Activated CD4-positive, alpha-beta memory T cell treated with anti-CD3 and anti-CD28 coated beads, Interleukin-2, amount 10 ng/mL, durations not matched to agents 7 days and 5 days (primary cell): ENCODE measurements at places on chromosomes 7 and 10. TPM values are rescaled to one million over a fixed set of nuclear protein-coding genes. Genes with fewer than 3 reads are reported as not detected.

DNA sequence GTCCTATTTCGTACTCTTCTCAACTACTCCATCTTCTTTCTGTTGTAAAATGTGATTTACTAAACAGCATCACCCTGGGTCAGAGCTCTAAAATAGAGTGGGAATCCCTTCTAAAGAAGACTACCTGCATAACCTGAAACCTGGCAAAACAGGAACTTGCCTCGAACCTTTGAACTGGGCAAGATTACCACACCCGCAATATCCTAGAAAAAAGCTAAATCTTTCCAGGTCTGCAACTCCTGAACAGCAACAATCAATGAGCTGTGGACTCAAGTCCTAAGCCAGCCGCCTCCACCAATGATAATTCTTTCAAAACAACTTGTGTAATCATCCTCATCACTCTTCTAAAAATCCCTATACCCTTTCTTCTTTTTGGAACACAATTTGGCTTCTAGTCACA is 824.2 kb upstream of the COBL start:
- no peaks in the 10 kb centered on the region for H3K27me3 ChIP-seq
- H3K36me3 ChIP-seq = no peaks in the 10 kb centered on the region
- H3K4me1 ChIP-seq = no peaks in the 10 kb centered on the region
- DNase-seq = no peak
- no peak overlapping the region for H3K4me3 ChIP-seq

GRCh38 chr7:4702961-4703512 is 20.9 kb downstream of the FOXK1 start:
- H3K27ac ChIP-seq = no peak overlapping the region
- H3K27me3 ChIP-seq = no peaks in the 10 kb centered on the region
- no peak overlapping the region for H3K4me3 ChIP-seq
- DNase-seq = no peak

DNA sequence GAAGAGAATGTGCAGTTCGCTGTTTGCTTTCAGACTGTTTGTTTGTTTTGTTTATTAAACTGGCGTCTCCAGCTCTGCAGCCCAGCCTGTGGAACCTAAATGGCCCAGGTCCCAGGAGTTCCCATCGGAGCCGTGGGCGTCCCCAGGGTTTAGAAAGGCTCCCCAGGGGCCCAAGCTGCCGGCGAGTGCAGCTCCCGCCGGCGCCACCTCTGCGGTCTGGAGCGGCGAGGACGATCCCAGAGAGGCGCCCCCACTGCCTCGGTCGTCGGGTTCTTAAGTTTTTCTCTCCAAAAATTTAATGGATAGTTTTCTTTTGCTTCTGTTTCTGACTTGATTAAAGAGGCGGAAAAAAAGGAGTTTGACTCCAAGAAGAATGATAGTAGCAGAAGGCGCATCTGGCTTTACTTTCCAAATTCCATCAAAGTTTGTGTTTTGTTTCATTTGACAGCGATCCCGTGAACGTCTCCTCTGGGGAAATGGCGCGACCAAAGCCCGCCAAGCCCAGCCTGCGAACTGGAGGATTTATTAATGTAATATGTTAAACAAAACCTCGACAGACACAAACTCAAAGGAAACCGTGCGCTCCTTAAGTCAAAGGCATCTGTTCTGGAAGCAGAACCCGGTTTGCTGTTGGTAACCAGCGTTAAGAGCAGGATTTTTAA is 718 bp upstream of the FZD1 start:
- H3K4me3 ChIP-seq = peak overlapping the region; percentile 76
- H3K27ac ChIP-seq = no peak overlapping the region
- H3K4me1 ChIP-seq = peaks cover 8% of the 10 kb centered on the region
- no peaks in the 10 kb centered on the region for H3K36me3 ChIP-seq
- DNase-seq = no peak

GRCh38 chr10:7998831-7999230 is 55.7 kb upstream of the GATA3 start:
- H3K27me3 ChIP-seq = no peaks in the 10 kb centered on the region
- H3K4me3 ChIP-seq = no peak overlapping the region
- DNase-seq = no peak
- no peak overlapping the region for H3K27ac ChIP-seq
- H3K36me3 ChIP-seq = peaks cover 16% of the 10 kb centered on the region
- H3K4me1 ChIP-seq = no peaks in the 10 kb centered on the region

DNA sequence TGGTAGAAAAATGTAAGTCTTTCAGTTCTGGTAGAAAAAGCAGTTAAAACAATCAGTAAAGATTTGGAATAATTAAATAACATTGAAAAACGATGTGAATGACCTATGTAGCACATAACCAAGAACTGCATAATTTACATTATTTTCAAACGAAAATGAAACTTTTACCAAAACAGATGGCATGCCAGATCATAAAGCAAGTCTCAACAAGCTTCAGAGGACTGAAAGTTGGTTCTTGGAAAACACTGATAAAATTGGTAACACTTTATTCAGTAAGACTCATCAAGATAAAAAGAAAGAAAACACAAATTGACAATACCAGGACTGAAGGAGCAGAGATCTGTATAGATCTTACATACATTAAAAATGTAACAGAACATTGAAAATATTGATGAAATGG is 92.8 kb downstream of the VIPR2 start:
- no peak overlapping the region for H3K27ac ChIP-seq
- H3K4me1 ChIP-seq = peaks cover 18% of the 10 kb centered on the region
- H3K27me3 ChIP-seq = peaks cover 31% of the 10 kb centered on the region
- no peak overlapping the region for H3K4me3 ChIP-seq

DNA sequence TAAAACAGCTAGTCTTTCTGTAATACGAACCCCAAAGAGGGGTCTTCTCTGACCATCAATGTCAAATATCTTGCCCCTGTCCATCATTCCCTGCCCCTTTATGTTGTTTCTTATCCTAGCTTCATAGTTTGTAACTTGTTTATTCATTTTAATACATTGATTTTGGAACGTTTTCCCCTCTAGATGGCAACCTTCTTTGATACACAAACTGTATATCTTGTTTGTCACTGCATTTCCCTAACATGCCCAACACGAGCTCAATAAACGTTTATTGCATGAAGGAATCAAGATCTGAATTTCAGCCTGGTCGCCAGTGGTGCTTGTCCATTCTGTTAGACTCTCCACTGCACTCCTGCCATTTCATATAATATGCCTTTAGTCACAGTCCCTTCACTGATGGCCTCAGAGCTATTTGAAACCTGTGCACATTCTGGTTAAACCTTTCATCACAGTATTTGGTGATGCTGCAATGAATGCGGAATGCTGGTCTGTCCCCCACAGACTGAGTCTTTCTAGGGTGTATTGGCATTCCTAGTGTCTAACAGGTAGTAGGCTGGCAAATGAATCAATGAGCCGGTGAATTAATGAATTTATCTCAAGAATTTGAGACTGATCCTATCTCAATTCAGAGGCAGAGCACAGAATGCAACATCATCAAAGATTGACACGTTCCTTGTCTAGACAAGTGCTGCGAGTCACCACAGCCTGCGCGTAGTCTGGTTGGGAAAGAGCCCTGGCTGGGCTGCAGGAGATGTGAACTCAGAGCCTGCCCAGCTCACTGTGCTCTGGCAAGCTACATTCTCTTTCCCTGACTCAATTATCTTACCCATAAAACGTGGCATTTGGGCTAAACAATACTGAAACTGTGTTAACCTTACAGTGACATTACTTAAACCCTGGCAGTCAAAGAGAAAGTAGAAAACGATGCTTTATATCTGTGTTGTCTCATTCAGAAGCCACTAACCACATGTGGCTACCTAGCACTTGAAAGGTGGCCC is 55.2 kb upstream of the FRMD4A start:
- no peak overlapping the region for H3K27ac ChIP-seq
- no peak overlapping the region for H3K4me3 ChIP-seq
- H3K27me3 ChIP-seq = peaks cover 62% of the 10 kb centered on the region

DNA sequence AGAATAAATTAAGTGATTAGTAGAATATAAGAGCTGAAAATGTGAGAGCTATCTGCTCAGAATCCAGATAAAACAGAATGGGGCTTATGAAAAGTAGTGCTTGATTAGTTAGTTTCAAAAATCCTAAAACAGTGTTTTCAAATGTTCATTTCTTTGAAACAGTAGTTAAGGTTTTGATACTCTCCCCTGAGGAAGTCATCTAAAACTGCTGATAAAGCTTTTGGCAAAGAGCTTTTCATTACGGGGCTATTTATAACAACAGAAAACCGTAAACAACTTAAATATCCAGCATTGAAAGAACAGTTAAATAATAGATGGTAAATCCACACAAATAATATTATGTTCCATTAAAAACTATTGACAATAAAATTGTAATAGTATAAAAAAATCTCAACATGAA is 77.5 kb downstream of the NPSR1 start:
- no peak for DNase-seq
- no peak overlapping the region for H3K4me3 ChIP-seq
- H3K27ac ChIP-seq = no peak overlapping the region
- H3K4me1 ChIP-seq = no peaks in the 10 kb centered on the region
- no peaks in the 10 kb centered on the region for H3K36me3 ChIP-seq

DNA sequence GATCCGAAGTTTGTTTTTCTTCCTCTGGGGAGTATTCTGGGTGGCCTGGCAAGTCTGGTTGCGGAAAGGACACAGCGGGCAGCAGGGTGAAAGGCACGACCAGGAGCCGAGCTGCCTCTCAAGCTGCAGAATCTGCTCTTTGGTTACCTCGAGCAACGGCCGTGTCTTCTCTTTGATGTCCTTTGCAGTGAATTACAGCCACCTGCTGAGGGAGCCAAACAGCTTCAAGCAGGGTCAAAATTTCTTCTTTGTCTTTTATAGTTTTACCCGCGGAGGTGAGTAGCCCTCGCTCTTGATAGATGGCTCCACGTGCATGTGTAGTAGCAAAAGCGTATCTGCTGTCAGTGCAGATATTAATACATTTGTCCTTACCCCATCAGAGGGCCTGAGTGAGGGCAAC is 177.3 kb upstream of the MBL2 start:
- no peak for DNase-seq
- H3K4me3 ChIP-seq = no peak overlapping the region
- no peaks in the 10 kb centered on the region for H3K27me3 ChIP-seq
- H3K36me3 ChIP-seq = no peaks in the 10 kb centered on the region
- no peak overlapping the region for H3K27ac ChIP-seq

- H3K36me3 ChIP-seq = peaks cover 3% of the 10 kb centered on the region
- no peak overlapping the region for H3K4me3 ChIP-seq
- peaks cover 3% of the 10 kb centered on the region for H3K4me1 ChIP-seq
Measured at GRCh38 chr10:100130831-100131230, 49.2 kb upstream of the CPN1 start.

- peaks cover 2% of the 10 kb centered on the region for H3K4me1 ChIP-seq
- peaks cover 20% of the 10 kb centered on the region for H3K36me3 ChIP-seq
- no peak for DNase-seq
- no peak overlapping the region for H3K4me3 ChIP-seq
Measured at GRCh38 chr10:101580486-101581399, 7.3 kb downstream of the POLL start.

- peaks cover 19% of the 10 kb centered on the region for H3K27me3 ChIP-seq
- H3K36me3 ChIP-seq = peaks cover 3% of the 10 kb centered on the region
- no peak overlapping the region for H3K27ac ChIP-seq
- H3K4me1 ChIP-seq = peaks cover 38% of the 10 kb centered on the region
- H3K4me3 ChIP-seq = no peak overlapping the region
Measured at GRCh38 chr10:101841826-101842225, 1.8 kb downstream of the KCNIP2 start.

- H3K4me3 ChIP-seq = no peak overlapping the region
- H3K4me1 ChIP-seq = peaks cover 29% of the 10 kb centered on the region
- H3K27me3 ChIP-seq = no peaks in the 10 kb centered on the region
- DNase-seq = no peak
- no peaks in the 10 kb centered on the region for H3K36me3 ChIP-seq
Measured at GRCh38 chr7:44262031-44262430, 61.3 kb downstream of the YKT6 start.

DNA sequence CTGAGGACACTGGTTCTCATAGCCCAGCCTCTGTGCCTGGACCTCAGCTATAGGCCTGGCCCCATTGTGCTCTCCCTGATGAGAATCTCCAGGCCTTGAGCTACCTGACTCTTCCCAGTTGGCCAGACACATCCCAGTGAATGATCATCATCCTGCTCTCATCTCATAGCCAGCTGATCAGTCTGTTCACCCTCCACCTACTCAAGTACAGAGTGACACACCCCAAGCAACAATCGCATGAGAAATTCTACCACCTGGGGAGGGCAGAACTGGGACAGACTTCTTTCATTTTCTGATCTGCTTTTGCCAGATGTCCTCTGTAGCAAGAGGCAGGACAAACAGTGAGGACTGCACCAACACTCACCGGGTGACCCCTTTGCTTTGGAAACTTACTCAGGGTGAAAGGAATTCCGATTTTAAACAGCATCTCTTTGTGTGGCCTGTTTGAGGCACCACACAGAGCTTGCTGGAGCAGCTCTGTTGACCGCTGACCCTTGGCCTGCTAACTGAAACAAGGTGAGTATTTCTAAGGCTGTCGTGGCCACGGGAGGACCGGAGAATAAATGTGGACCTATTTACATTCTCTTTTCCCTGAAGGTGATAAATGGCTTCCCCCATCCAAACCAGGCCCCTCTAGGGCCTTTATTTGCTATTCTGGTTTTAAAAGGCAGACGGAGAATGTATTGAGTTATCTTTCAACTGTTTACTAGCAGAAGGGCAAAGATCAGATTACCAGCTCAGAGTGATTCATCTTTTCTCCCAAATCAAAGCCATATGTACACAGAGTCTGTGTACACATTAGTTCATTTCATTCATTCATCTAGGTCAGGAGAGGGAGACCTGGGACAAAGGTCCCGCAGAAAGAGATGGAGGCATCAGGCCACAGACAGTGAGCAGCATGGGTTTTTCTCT is 181.4 kb upstream of the TNS3 start:
- H3K27me3 ChIP-seq = no peaks in the 10 kb centered on the region
- no peaks in the 10 kb centered on the region for H3K36me3 ChIP-seq
- H3K4me1 ChIP-seq = no peaks in the 10 kb centered on the region
- no peak for DNase-seq

DNA sequence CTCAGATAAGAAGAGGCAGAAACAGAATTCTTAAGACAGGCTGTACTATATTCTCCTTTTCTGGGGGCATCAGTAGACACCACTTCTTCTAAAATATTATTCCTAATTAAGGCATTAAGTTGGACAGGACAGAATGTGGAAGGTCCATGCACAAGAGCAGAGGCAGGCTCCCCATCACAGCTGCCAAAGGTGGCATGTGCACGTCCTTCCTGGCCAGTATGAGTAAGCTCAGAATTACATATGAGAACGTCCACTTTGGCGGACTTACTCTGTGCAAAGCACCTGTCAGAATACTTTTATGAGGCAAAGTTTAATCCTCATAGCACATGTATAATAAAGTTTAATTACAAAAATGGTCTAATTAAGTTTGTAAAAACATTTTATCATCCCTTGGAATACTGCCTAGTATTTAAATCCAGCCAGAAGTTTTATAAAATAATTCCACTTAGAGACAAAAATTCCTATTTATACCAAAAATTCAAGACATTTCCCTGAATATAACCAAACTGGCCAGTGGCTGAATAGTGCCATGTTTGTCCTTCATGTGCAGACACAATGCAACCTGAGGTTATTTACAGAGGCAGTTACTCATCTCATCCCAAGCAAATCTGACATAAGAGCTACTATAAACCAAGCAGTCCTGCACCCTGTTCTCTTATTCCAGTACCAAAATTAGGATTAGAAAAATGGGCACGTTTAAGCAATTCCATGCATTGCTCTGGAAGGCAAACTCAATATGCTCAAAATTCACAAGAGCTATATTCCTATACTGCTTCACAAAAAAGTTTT is 65.5 kb downstream of the CACUL1 start:
- no peaks in the 10 kb centered on the region for H3K4me1 ChIP-seq
- H3K36me3 ChIP-seq = peaks cover 24% of the 10 kb centered on the region
- H3K4me3 ChIP-seq = no peak overlapping the region
- no peak for DNase-seq

The CYP2W1 gene
- not detected for total RNA-seq

The SPDYE2 gene
- total RNA-seq = not detected

The CDC14C gene
- not detected for total RNA-seq

The MMP21 gene
- not detected for total RNA-seq
